ENCODE measurements at places on chromosomes 7 and 10.

DNA sequence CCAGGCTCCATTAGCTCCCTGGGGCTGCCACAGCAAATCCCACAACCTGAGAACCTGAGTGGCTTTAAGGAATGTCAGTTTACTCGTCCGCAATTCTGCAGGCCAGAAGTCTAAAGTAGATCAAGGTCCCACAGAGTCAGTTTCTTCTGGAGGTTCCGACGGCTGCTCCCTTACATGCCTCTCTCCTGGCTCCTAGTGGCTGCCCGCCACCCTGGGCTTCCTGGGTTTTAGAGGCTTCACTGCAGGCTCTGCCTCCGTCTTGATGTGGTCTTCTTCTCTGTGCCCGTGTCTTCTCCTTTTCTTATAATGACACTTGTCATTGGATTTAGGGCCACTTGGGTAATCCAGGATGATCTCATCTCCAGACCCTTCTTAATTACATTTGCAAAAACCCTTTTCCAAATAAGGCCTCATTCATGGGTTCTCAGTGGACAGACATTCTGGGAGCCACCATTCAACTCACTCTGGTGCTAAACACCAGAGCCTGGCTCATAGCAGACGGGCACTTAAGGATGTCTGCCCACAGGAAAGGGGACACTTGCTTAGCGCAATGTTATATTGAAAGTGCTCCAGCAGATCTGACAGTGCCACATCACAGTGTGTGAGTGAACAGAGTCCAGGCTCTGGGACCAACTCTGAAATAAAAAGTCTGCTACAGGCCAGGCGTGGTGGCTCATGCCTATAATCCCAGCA is 77.6 kb downstream of the VWC2 start:
- no peak for DNase-seq

- no peak for DNase-seq
These were observed 59.8 kb downstream of the STK32C start for GRCh38 chr10:132247943-132248342.

DNA sequence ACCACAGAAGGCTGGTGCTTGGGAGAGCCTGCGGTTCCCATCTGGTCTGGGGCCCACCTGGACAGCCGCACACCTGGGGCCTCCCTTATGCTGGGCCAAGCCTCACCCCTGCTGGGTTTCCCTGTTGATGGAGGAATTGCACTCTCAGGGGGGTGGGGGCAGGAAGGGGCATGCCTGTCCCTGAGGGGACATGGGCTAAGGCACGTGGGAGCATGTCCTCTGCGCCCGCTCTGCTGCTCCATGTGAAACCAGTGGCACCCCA is 43.4 kb downstream of the OAT start:
- no peak for DNase-seq

- DNase-seq = no peak
These were observed 363.3 kb downstream of the SEMA3D start for GRCh38 chr7:84823530-84823929.

- DNase-seq = no peak
These were observed 427.4 kb downstream of the PTPRN2 start for GRCh38 chr7:158160199-158160598.

GRCh38 chr7:14271441-14271840 is 282.0 kb upstream of the ETV1 start:
- DNase-seq = no peak
